ENCODE measurements at places on chromosomes 7 and 10. TPM values are rescaled to one million over a fixed set of nuclear protein-coding genes. Genes with fewer than 3 reads are reported as not detected.

DNA sequence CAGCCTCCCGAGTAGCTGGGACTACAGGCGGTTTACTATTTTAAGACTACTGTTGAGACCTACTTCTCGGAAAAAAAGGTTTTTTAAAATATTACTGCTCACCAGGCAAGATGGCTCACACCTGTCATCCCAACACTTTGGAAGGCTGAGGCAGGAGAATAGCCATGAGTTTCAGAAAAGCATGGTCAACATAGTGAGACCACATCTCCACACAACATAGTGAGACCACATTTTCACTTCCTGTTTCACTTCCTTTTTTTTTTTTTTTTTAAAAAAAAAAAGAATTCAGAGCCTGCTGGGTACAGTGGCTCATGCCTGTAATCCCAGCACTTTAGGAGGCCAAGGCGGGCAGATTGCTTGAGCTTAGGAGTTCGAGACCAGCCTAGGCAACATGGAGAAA lies 46.5 kb downstream of the SVOPL start:
- H3K27me3 ChIP-seq = no peaks in the 10 kb centered on the region
- no peaks in the 10 kb centered on the region for H3K4me1 ChIP-seq
- H3K27ac ChIP-seq = no peak overlapping the region
- DNase-seq = no peak
- H3K4me3 ChIP-seq = no peak overlapping the region

DNA sequence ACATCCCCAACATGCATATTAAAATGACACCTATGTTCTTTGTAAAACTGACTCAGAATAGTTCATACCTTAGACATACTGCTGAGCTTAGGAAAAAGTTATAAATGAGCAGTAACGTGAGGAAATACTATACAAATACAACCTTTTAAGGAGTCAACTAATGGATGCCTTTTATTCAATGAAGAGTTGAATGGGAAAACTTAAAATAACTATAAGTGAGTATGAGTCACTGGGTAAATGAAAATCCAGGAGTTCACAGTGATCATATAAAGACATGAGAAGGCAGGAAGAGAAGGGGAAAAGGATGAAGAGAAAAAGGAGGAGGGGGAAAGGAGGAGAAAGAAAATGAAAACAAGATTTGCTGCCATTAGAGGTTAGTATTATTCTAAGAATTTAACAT lies 157.8 kb upstream of the PCDH15 start:
- H3K36me3 ChIP-seq = no peaks in the 10 kb centered on the region
- no peak overlapping the region for H3K27ac ChIP-seq
- H3K4me3 ChIP-seq = no peak overlapping the region
- no peak for DNase-seq
- H3K4me1 ChIP-seq = no peaks in the 10 kb centered on the region

DNA sequence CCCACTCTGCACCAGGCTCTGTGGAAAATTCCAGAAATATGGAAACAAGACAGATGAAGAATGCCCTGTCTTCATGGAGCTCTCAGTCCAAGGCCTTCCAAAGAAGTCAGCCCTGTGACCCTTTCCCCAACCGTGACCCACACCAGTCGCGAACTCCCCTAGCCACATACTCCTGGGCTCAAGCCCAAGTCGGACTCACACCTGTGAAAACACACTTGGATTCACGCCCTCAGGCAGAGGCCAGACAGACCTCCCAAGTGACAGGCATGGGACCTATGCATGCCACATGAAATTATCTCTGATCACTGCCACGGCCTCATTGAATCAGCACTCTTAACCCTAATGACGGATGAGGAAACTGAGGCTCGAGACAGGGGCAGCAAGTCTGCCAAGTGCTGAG lies 42.5 kb downstream of the ZCCHC24 start:
- H3K27ac ChIP-seq = no peak overlapping the region
- H3K36me3 ChIP-seq = no peaks in the 10 kb centered on the region
- no peaks in the 10 kb centered on the region for H3K27me3 ChIP-seq
- peak; percentile 15 for DNase-seq
- peaks cover 5% of the 10 kb centered on the region for H3K4me1 ChIP-seq

DNA sequence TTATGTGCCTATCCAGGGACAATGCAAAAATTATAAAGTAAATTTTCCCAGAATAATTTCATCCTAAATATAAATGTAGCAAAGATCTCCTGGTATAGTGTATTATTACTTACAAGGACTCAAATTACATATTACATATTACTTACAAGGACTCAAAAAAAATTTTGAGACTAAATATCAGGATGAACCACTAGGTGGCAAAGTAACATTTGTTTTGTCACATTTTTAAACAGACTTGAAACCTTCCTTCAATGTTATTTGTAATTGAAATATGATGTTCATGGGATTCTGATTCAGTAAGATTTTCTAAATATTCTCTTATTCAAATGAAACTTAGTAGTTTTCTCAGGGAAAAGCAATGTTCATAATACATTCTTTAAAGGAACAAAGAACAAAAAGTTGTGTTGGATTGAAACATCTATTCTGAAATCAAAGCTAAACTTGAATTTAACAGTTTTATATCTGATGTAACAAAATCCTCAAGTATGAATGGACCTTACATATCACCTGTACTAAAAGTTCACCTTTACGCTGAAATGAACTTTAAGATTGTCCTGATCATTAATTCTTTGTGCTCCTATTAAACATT lies 74.3 kb upstream of the GNAI1 start:
- DNase-seq = no peak
- H3K4me1 ChIP-seq = no peaks in the 10 kb centered on the region
- no peaks in the 10 kb centered on the region for H3K36me3 ChIP-seq
- no peak overlapping the region for H3K27ac ChIP-seq
- no peaks in the 10 kb centered on the region for H3K27me3 ChIP-seq
- no peak overlapping the region for H3K4me3 ChIP-seq

DNA sequence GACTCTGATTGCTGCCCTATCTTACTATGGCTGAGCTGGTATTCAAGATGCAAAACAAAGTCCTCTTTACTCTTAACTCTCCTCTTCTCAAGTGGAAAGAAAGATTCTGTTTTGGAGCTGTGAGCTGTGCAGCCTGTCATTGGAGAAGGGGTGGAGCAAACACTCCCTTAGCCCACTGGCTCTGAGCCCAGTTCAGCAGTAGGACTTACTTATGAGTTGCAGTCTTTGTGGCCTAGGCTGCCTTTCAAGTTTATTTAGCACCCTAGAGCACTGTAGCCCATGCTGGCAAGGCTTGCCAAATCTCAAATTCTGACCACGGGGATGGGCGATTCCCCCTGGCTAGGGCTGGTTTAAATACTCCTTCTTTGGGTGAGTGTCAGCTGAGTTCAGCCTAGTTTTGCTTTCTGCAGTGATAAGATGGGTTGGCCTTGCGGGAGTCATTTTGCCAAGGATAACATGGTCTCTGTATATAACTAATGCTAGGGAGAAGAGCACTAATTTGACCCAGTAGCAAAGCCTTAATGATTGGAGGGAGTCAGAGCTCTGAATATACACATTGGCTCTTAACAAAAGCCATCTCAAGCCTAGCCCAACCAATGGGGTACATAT lies 110.2 kb downstream of the MYO3A start:
- H3K36me3 ChIP-seq = no peaks in the 10 kb centered on the region
- no peak overlapping the region for H3K4me3 ChIP-seq
- no peaks in the 10 kb centered on the region for H3K4me1 ChIP-seq
- H3K27me3 ChIP-seq = no peaks in the 10 kb centered on the region

- no peaks in the 10 kb centered on the region for H3K4me1 ChIP-seq
- H3K27me3 ChIP-seq = no peaks in the 10 kb centered on the region
- peaks cover 3% of the 10 kb centered on the region for H3K36me3 ChIP-seq
- peak overlapping the region; percentile 84 for H3K27ac ChIP-seq
- DNase-seq = peak; percentile 42
These were observed 19.0 kb downstream of the AQP1 start for GRCh38 chr7:30930621-30931020.

DNA sequence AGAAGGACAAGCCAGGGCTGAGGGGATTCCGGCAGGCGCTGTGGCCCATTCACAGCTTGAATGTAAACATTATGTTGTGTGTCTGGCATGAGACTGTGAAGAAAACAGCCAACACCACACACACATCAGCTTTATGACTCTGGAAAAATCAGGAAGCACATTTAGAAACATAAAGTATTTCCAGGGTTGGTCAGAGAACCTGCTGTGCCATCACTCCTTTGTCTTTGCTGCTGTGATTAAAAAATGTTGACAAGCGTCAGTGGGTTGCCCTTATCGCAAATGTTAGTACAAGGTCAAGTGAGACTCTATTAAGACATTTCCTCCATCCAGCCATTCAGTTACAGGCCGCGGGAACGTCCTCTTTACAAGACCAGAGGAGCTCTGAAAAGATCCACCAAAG lies 95.4 kb downstream of the TAX1BP1 start:
- H3K27me3 ChIP-seq = no peaks in the 10 kb centered on the region
- H3K4me1 ChIP-seq = no peaks in the 10 kb centered on the region
- no peak overlapping the region for H3K27ac ChIP-seq
- no peak for DNase-seq
- H3K4me3 ChIP-seq = no peak overlapping the region

GRCh38 chr7:17227766-17228490 lies 70.5 kb upstream of the AHR start:
- no peaks in the 10 kb centered on the region for H3K27me3 ChIP-seq
- no peak for DNase-seq
- H3K4me3 ChIP-seq = no peak overlapping the region
- no peaks in the 10 kb centered on the region for H3K4me1 ChIP-seq
- no peak overlapping the region for H3K27ac ChIP-seq

- no peak overlapping the region for H3K27ac ChIP-seq
- DNase-seq = no peak
- H3K36me3 ChIP-seq = no peaks in the 10 kb centered on the region
These were observed 214.3 kb downstream of the FANK1 start for GRCh38 chr10:126110489-126111180.

GRCh38 chr10:104321226-104321625 lies 17.0 kb downstream of the ITPRIP start:
- no peak overlapping the region for H3K4me3 ChIP-seq
- no peaks in the 10 kb centered on the region for H3K27me3 ChIP-seq
- DNase-seq = no peak
- no peaks in the 10 kb centered on the region for H3K4me1 ChIP-seq

- no peaks in the 10 kb centered on the region for H3K4me1 ChIP-seq
- H3K27ac ChIP-seq = no peak overlapping the region
- H3K4me3 ChIP-seq = no peak overlapping the region
These were observed 69.4 kb upstream of the OGDHL start for GRCh38 chr10:49831352-49832035.

GRCh38 chr10:75187961-75188426 lies 22.6 kb upstream of the VDAC2 start:
- peaks cover 12% of the 10 kb centered on the region for H3K4me1 ChIP-seq
- H3K36me3 ChIP-seq = no peaks in the 10 kb centered on the region
- no peaks in the 10 kb centered on the region for H3K27me3 ChIP-seq
- H3K4me3 ChIP-seq = no peak overlapping the region
- peak; percentile 67 for DNase-seq

- H3K27me3 ChIP-seq = no peaks in the 10 kb centered on the region
- H3K4me1 ChIP-seq = no peaks in the 10 kb centered on the region
- H3K36me3 ChIP-seq = no peaks in the 10 kb centered on the region
- H3K27ac ChIP-seq = no peak overlapping the region
- H3K4me3 ChIP-seq = no peak overlapping the region
These were observed 69.0 kb upstream of the FAM180A start for GRCh38 chr7:135817583-135817982.

DNA sequence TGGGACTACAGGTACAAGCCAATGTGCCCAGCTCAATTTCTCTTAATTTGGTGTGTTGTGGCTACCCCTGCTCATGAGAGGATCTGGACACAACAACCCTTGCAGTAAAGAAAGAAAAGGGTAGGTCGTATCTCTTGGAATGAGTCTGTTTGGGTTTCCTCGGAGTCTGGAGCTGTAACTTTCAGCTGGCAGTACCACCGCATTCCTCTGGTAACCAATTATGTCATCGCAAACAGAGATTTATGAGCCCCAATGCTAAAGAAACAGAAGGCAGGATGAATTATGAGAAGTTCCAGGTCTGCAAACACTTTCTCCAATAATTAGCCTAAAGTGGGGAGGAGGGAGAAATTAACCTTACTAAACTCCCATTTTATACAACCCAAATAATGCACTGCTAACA lies 186.6 kb upstream of the NRP1 start:
- no peak overlapping the region for H3K4me3 ChIP-seq
- no peaks in the 10 kb centered on the region for H3K4me1 ChIP-seq
- no peak overlapping the region for H3K27ac ChIP-seq
- no peaks in the 10 kb centered on the region for H3K27me3 ChIP-seq
- peak; percentile 12 for DNase-seq
- no peaks in the 10 kb centered on the region for H3K36me3 ChIP-seq

GRCh38 chr10:11359869-11360268 lies 251.6 kb downstream of the USP6NL start:
- no peaks in the 10 kb centered on the region for H3K36me3 ChIP-seq
- no peaks in the 10 kb centered on the region for H3K4me1 ChIP-seq
- H3K27ac ChIP-seq = no peak overlapping the region
- H3K4me3 ChIP-seq = no peak overlapping the region

GRCh38 chr10:35352512-35352911 lies 16.2 kb downstream of the CCNY start:
- H3K27me3 ChIP-seq = no peaks in the 10 kb centered on the region
- H3K4me3 ChIP-seq = no peak overlapping the region
- H3K36me3 ChIP-seq = no peaks in the 10 kb centered on the region

DNA sequence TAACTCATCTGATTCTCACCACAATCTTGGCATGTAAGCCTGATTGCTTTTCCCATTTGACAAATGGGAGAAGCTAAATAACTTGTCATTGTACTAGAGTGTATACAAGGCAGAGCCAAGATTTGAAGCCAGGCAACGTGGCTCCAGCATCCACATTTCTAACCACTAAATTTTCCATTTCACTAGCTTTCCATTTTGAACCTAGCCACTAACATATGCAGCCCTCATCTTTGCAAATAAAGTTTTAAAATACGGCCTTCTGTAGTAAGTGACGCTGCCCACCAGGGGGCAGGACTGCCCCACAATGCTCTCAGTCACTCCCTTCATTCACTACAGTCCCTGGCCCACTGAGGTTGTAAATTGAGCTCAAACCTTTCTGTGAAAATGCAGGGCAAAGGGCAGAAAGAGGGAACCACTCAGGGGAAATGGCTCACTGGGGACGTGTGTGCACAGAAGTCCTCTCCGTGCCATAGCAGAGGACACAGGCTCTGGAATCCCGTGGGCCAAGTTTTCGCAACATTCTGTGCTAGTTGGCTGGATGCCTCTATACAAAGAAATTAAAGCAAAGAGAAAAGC lies 315.7 kb downstream of the TNS3 start:
- H3K4me1 ChIP-seq = peaks cover 10% of the 10 kb centered on the region
- no peaks in the 10 kb centered on the region for H3K27me3 ChIP-seq
- H3K27ac ChIP-seq = peak overlapping the region; percentile 1
- H3K4me3 ChIP-seq = no peak overlapping the region
- peak; percentile 72 for DNase-seq

- no peaks in the 10 kb centered on the region for H3K27me3 ChIP-seq
- H3K4me3 ChIP-seq = no peak overlapping the region
- H3K36me3 ChIP-seq = no peaks in the 10 kb centered on the region
These were observed 93.1 kb downstream of the BMPER start for GRCh38 chr7:33998476-33998875.

The SPAM1 gene
- total RNA-seq = not detected

The LIPF gene
- total RNA-seq = not detected

The AGMO gene
- total RNA-seq = 0.25 TPM

The CPA2 gene
- 7,131 TPM for total RNA-seq

Data from pancreas (tissue), 10 donors.